ENCODE measurements at places on chromosomes 4 and X.
A peak's percentile ranks its signal among the peaks of the same experiment; 100 is the strongest.

DNA sequence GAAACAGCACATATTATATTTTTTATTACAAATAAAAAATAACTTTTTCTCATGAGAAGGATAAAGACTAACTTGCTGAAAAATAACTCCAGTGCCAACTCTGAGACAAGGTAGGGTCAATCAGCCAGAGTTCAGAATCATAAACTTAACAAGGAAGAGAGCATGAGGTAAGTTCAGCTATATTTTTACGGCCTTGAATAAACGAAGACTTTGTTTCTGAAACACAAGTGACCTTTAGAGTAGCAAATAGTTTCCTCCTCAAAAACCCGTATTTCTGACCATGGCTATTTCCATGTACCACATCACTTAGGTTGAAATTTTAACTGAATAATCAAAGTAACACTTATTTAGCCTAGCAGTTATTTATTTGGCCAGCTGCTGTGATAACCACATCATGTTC is 45.5 kb downstream of the PRDM5 start:
- DNase-seq = no peak

DNA sequence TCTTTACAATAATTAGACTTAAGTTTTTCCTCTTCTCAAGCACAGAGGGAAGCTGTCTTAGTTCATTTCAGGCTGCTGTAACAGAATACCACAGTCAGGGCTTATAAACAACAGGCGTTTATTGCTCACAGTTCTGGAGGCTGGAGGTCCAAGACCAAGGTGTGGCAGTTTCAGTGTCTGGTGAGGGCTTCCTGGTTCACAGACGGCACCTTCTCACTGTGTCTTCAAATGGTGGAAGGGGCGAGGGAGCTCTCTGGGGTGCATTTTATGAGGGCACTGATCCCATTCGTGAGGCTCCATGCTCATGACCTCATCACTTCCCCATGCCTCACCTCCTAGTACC is 115.7 kb upstream of the MXRA5 start:
- DNase-seq = peak; percentile 26

GRCh38 chr4:141912831-141913230 is 276.4 kb downstream of the IL15 start:
- peak; percentile 22 for DNase-seq

- no peak for DNase-seq
Measured at GRCh38 chr4:87342872-87343271, 20.2 kb upstream of the HSD17B13 start.

DNA sequence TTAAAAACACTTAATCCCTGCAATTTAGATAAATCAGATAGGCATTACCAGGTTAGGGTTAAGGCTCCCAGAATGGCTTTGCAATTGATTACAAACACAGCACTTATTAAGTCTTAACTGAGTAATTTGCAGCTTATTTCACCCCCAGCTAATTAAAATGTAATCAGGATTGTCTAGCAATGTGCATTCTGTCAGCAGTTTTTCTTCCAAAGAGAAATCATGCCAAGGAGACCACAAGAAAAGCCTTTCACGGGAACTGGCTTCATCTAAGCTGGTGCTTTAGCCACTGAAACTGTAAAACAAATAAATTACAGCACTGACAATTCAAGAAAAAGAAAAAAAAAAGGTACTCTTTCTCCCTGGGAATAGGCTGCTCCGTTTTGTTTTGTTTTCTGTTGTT is 2.1 kb downstream of the ANOS1 start:
- no peak for DNase-seq

DNA sequence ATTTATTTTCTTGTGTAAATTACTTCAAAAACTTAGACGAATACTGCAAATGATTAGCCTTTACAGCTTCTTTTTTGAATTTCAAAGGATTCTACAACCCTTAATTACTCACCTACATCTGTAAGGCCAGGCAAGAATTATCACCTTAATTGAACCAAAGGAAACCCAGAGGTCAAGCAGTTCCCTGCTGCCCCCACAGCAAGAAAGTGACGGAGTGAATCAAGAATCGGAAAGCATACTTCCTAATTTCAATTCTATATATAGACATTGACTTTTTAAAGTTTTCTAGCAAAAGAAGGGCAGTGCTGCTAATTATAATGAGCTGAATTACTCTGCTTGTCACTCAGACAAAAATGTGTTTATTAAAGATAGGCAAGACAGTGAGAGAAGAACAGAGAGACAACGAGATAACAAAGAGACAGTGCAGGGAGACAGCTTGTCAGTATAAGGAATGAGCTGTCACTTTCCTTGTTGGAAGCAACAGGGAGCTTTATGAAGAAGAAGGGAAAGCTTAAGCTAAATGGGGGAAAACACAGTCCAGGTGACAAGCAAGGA is 47.5 kb upstream of the SPANXN4 start:
- DNase-seq = no peak

DNA sequence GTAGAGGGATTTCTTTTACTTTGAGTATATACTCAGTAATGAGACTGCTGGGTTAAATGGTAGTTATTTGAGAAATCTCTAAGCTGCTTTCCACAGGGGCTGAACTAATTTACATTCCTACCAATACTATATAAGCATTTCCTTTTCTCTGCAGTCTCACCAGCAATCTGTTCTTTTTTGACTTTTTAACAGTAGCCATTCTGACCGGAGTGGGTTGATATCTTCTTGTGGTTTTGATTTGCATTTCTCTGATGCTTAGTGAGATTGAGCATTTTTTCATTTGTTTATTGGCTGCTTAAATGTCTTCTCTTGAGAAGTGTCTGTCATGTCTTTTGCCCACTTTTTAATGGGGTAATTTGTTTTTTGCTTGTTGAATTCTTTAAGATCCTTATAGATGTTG is 43.3 kb downstream of the SPCS3 start:
- no peak for DNase-seq

GRCh38 chrX:63746715-63747114 is 38.3 kb downstream of the ARHGEF9 start:
- no peak for DNase-seq

GRCh38 chrX:3585719-3586118 is 127.7 kb downstream of the PRKX start:
- no peak for DNase-seq

DNA sequence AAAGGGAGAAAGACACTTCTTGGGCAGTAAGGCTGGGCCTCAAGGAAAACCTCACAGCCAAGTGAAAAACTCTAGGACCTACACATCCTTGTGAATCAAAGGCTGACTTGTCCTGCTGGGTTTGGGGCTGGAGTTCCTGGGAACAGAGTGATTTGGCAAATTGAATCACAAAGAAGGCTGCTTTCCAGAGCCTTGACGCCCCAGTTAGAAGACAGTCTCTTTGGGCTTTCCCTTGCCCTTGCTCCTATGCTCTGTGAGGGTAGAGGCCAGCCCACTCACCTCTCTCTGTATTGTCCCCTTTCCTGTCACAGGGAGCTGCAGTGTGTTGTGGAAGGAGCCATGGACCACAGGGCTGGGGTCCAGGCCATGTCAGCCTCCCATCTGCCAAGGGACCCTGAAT is 9.6 kb downstream of the AMER1 start:
- DNase-seq = no peak

DNA sequence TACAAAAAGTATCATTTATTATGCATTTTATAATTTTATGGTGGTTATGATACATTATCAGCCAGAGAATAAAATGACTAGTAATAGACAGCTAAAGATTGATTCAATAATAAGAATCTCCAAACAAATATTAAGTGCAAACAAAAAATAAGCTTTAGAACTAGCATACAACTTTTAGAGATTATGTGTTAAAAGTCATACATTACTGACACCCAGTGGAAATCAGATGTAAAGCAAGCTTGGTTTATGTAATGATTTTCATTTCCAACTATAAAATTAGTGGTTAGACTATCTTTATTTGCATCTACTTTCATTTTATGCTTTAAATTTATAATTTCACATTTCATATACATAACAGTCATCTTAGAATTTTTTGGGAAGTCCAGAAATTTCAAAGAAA is 57.7 kb downstream of the IL13RA2 start:
- DNase-seq = no peak

- DNase-seq = no peak
Measured at GRCh38 chr4:35163168-35163567, 1081.1 kb downstream of the ARAP2 start.

- no peak for DNase-seq
Measured at GRCh38 chrX:140744085-140744484, 34.5 kb downstream of the LINC00632 start.

DNA sequence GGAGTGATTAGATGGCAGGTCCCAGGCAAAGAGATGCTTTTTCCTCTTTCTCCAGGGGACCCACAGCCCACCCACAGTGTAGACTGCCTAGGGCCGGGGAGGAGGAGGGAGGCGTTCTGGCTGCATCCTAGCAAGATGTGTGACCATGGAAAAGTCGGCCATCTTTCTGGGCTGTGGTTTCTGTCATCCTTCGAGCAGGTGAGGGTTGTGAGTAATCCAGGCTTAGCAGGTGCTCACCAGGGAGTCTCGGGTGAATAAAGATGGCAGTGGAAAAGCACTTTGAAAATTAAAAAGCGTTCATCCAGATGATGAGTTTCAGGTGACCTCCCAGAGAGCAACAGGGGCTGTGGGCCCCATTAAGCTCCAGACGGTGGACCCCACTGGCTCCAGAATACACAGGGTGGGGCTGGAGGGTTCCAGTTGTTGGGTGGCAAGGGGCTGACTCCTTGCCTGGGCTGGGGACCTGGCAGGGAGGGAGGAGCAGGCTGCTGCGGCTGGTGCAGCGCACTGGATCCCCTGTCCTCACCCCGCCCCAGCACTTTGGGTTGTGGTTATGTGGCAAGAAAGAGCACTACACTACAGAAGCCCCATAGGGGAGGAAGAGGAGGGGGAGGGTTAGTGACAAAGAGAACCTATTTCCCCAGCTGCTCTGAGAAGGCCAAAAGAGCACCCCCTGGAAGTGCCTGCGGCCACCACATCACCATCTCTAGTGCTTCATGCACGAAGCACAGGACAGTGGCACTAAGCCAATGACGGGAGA is 23.7 kb downstream of the ELF4 start:
- DNase-seq = no peak

DNA sequence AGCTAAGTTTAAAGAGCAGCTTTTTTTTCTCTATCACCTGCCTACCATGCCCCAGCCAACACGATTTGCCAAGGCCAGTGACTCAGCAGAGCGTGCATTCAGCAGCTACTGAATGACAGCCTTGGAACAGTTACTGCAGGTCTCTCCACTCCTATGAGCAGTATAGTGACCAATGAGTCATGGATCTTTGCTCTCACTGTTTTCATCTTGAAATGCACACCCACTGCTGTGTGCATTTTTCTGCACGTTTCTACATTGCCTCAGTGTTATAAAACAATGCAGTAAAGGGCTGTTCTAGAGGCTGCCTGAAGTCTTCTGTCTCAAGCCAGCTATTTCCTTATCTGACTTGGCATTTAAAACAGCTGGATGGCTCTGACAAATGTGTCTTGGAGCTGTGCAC is 66.0 kb upstream of the C4orf54 start:
- DNase-seq = peak; percentile 77

- DNase-seq = no peak
Measured at GRCh38 chr4:159240687-159241086, 137.8 kb downstream of the RAPGEF2 start.

DNA sequence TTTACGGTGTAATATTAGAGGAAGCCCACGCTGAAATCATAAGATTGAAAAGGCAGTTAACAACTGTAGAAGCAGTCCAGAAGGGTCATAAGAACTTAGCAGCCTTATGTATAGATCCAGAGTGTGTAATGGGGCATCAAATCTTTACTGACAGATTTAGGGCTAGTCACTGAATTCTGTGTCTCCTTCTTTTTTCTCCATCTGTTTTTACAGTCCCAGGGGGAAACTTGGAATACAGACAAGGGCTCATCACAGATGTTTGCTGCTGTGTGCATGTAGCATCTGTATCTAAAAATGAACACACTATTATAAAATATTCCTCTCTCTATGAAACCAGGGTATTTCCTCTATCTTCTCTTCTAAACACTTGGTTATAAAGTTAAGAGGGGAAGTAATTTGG is 43.9 kb downstream of the CYSLTR1 start:
- DNase-seq = no peak

GRCh38 chr4:70505151-70505748 is 13.1 kb upstream of the AMTN start:
- DNase-seq = peak; percentile 61

DNA sequence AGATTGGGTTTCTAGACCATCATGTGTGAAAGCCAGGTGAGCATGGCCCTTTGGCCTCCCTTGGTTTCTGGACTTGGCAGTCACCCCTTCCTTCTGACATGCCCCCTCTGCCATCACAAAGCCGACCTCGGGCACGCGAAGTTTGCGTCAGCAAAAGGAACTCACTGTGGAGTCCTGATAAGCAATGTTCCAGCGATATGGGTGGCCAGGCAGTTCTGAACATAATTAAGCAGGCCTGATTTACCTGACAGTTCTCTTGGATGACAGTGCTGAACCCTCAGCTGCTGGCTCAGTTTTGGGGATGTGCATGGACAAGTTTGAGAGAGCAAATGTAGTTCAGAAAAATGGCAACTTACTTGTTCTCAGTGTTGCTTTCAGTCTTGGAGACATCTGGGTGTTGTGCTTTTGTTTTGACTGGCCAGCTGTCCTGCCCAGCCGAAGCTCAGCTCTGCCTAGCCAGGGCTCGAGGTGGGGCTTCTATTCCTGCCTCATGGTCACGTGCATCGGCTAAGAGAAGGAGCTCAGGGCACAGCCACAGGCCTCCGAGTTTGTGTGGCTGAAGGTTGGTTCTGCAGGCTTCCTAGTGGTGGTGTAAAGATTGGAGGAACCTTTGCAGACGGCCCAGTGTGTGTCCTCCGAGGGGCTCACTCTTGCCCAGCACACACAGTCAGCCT is 78.3 kb downstream of the CLDN34 start:
- DNase-seq = no peak

GRCh38 chr4:115171220-115171619 is 57.8 kb upstream of the NDST4 start:
- DNase-seq = no peak

GRCh38 chrX:54530357-54530900 is 410 bp downstream of the GNL3L start:
- DNase-seq = peak; percentile 5

- peak; percentile 31 for DNase-seq
Measured at GRCh38 chrX:130321550-130321949, 18.2 kb upstream of the SLC25A14 start.

DNA sequence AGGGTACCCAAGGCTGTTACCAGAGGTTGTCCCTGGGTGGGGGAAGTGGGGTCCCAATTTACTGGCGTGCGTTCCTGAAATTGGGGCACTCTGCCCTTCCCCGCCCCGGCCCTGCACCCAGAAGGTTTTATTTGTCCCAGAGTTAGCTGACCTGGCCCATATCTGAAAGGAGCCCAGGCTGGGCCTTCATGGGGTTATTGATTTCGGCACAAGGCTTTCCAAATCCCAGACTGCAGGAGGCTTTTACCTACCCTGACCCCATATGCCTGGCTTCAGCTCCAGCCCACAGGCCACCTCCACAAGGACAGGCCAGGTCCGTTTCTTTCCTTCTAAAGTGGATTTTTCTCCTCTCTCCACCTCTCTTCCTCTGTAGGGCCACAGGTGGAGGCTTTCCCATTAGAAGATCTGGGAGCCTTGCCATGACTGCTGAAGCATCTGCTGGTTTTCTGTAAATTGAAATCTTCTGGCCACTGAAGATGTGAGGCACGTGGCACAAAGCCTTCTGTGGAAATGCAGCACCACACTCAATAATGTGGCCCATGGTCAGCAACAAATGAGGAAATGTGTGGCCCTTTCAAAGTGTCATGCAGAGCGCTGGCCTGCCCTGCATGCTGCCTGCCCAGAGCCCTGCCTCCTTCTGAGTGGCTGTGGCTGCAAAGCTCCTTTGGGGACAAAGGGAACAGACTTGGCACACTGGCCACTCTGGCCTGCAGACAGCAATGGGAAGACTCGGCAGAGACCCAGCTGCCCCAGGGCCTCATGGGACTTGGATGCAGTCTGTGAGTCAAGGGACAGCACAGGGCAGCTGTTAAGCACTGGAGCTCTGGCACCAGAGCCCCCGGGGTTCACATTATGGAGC is 43.1 kb upstream of the MTM1 start:
- DNase-seq = no peak
